ENCODE measurements at places on chromosomes 16 and 17.
A peak's percentile ranks its signal among the peaks of the same experiment; 100 is the strongest.

- no peak for DNase-seq
These were observed 9.3 kb upstream of the ZC3H18 start for GRCh38 chr16:88560714-88561484.

- DNase-seq, result no peak
These were observed 10.5 kb downstream of the CLEC16A start for GRCh38 chr16:10954903-10955302.

GRCh38 chr17:50807009-50807408, 28.4 kb upstream of the WFIKKN2 start:
- DNase-seq, result no peak

DNA sequence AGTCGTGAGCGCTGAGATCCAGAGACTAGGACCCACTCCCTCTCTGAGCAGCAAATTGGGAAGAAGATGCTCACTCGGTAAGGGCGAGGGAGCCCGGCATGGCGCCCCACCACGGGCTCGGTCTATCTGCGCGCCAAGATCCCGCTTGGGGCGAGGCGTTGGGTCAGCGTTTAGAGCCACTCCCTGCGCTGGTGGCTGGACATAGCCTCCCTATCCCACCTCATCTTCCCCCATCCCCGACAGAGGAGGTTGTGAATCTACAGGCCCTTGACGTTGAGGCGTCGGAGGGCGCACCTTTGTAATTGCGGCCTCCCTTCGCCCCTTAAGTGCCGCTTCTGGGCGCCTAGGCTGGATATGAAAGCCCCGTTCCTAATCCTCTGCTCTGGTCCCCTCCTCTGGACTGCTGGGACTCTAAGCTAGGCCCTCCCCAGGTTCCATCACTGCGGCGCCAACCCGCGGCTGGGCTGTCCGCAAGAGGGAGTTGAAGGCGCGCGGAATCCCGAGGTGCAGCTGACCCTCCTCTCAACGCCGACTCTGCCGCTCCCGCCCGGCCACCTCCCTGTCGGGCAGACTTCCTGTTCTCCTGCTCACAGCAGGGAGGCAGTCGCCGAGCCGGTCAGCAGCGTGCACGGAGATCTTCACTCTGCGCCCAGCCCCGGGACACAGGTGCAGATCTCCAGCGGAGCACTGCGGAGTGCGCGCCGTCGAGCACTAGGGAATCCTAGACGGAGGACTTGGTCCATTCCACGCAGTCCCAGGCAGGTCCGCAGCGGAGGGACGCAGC, 16.1 kb upstream of the HOXB9 start:
- DNase-seq, result no peak

DNA sequence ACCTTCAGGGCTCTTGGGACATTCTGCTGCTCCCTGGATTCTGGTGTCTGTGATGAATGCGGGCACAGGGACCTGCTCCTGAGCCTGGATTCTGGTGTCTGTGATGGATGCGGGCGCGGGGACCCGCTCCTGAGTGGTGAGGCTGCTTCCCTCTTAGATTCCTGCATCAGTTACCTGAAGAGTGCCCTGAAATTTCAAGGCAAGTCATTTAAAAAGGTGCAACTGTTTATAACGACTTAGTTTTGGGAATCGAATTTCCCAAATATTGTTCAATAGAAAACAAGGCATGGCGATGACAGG, 7.0 kb downstream of the TMEM204 start:
- DNase-seq, result no peak

GRCh38 chr17:50183421-50183994, 17.7 kb downstream of the SGCA start:
- no peak for DNase-seq

GRCh38 chr16:82700541-82701235, 73.9 kb downstream of the CDH13 start:
- DNase-seq, result peak; percentile 75

GRCh38 chr17:56678249-56679114, 85.0 kb downstream of the NOG start:
- no peak for DNase-seq

GRCh38 chr17:59370593-59371299, 39.3 kb downstream of the YPEL2 start:
- DNase-seq, result no peak

- DNase-seq, result no peak
These were observed 11.8 kb downstream of the MYO1D start for GRCh38 chr17:32865141-32865540.

- DNase-seq, result peak; percentile 82
These were observed 975 bp downstream of the CHD9 start for GRCh38 chr16:53055541-53056391.

DNA sequence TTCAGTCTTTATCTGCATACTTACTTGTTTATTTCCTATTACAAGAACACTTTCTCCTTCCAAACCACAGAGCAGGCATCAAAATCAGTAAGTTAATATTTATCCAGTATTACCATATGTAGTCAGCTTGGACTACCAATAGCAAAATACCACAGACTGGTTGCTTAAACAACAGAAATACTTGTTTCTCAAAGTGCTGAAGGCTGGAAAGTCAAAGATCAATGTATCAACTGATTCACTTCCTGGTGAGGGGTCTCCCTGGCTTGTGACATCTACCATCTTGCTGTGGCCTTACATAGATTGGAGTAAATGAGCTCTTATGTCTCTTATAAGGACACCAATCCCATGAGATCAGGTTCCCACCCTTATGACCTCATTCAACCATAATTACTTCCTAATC, 2.6 kb downstream of the STXBP4 start:
- no peak for DNase-seq

DNA sequence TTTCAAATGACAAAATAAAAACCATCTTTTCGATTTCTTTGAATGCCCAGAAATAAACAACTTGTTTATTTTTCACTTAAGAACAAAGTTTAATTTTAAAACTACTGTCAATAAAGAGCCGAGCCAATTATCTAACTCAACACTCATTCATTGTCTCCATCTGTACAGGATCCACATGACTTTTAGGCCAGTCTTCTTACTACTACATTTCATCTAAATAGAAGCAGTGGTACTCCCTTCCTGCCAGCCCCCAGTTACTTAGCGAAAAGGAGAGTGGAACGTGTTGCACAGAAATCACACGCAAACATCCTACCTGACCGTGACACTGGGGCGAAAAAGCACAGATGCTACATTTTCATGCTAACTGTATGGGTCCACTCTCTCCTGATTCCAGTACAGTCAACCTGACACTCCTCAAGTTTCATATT, 1.2 kb downstream of the GNA13 start:
- DNase-seq, result no peak

DNA sequence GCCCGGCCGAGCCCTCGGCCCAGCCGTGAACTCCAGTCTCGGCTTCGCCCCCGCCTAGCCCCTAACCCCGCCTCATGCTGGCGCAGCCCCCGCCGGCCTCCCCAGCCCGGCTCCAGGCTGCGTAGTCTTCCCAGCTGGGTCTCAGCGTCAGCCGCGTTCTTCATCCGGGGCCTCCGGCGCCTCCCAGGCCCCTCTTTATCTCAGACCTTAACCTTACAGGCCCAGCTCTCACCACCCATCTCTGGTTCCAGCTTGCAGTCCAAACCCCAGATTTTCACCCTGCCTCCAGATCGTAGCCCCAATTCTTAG, at the start of gene PROCA1:
PROCA1 (minus strand) TSS at position 166 of the 309 bp plus-strand sequence. CDS start 228 bp downstream, outside the sequence.
- DNase-seq, result no peak

DNA sequence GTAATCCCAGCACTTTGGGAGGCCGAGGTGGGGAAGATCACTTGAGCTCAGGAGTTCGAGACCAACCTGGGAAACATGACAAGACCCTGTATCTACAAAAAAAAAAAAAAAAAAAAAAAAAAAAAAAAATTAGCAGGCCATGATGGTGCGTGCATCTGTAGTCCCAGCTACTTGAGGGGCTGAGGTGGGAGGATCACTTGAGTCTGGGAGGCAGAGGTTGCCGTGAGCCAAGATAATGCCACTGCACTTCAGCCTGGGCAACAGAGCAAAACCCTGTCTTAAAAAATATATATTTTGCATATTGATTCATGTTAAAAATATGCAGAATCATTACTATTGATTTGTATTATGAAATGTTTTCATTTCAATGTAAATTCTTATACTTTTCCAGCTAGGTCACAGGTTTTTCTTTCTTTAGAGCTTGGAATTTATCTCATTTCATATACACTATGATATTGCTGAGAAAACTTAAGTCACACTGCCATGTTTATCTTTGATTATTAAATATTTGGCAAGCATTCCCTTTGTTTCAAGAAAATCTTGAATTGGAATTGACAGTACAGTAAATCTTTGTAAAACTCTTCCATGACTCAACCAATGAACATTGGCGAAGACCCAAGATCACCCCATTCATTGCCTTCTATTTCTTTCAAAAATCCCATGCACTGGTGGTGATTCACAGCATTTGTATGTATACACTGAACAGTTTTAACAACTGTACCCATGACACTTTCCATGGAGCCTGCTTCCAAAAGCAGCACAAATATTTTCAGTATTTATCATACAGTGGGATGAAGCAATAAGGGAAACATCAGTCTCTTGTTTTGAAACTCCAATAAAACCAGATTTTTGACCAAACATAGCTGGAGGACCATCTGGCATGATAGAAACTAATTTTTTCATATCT, 83.5 kb upstream of the TNRC6A start:
- peak; percentile 99 for DNase-seq

GRCh38 chr17:63772801-63773271, 561 bp downstream of the CCDC47 start:
- DNase-seq, result no peak

DNA sequence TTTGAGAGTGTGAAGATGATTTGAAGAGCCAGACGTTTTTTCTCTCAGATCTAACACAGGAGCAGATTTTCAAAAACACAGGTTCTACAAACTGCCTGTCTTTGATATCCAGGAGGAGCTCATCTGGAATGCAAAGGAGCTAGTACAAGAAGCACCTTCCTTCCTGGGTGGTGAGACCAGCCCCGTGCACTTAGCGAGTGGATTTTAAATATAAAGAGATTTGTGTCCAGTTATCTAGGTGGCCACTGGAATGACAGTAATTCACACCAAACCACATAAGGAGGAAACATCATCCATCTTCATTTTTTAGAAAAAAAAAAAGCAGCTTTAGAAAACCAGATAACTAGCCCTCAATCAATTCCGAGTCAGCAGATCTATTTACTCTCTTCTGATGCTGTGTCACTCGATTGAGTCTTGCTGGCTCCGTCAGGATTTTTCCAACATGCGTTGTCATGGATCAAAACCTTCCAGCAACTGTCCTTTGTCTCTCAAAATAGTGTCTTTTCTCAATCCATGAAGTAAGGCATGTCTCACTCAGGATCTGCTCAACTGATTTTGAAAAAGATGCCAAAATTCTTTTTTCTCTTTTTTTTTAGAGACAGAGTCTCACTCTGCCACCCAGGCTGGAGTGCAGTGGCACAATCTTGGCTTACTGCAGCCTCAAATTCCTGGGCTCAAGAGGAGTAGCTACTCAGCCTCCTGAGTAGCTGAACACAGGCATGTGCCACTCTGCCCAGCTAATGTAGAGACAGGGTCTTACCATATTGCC, 451.2 kb upstream of the PSMD7 start:
- DNase-seq, result no peak

- no peak for DNase-seq
These were observed 42.1 kb downstream of the PRSS54 start for GRCh38 chr16:58252716-58253115.

- DNase-seq, result no peak
These were observed 4.6 kb upstream of the OTOA start for GRCh38 chr16:21659124-21659523.

DNA sequence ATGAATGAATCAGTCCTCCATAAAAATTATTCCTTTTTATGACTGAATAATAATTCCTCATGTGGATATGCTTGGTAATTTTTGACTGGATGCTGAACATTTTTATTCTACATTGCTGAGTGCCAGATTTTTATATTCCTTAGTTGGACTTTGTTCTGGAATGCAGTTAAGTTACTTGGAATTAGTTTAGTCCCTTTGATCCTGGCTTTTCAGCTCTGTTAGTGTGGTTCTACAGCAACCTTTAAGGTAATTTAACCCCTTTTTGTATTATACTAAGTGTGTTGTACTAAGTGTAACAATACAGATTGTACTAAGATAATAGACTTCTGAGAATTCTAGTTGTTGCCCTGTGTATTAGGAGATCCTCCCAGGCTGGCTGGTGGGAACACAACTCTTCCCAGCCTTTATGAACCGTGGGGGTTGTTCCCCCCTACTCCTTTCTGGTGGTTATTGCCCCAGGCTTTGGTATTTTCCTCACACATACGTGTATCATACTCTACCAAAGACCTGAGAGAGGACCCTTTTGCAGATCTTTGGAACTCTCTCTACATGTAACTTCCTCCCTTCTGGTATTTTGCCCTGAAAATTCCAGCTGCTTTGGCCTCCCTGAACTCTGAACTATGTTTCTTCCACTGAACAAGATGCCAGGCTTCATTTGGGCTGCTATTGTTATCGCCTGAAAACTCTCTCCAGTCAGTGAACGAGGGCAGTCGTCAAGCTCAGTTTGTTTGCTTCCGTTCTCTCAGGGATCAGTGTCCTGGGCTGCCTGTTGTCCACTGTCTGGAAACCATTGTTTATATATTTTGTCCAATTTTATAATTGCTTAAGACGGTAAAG, 30.5 kb downstream of the TANGO6 start:
- DNase-seq, result no peak

- peak; percentile 98 for DNase-seq
These were observed 249.2 kb upstream of the GSE1 start for GRCh38 chr16:85363881-85364280.

GRCh38 chr17:58084317-58084981, 1.2 kb downstream of the DYNLL2 start:
- no peak for DNase-seq

GRCh38 chr17:75433218-75433783, 23.1 kb upstream of the TMEM94 start:
- no peak for DNase-seq

GRCh38 chr16:74729783-74730683, 29.4 kb upstream of the MLKL start:
- DNase-seq, result no peak

DNA sequence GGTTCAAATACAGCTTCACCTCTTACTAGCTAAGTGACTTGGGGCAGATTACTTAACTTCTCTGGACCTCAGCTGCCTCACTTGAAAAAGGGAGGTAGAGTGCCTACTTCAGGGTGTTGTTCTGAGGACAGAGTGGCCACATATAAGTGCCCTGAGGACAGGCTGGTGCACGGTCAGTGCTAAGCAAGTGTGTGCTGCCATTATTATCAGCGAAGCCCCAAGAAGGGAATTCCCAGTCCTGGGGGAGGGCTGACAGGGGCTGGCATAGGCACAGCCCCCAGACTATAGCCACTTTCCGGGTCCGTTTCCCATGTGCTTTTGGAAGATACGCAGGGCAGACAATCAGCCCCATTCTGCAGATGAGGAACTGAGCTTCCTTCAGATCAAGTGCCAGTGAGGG, 2.5 kb downstream of the ZBTB4 start:
- no peak for DNase-seq
